ENCODE measurements at places on chromosomes 4 and X.
A peak's percentile ranks its signal among the peaks of the same experiment; 100 is the strongest.

GRCh38 chr4:23775694-23776093 is 114.2 kb downstream of the PPARGC1A start:
- no peak for DNase-seq

DNA sequence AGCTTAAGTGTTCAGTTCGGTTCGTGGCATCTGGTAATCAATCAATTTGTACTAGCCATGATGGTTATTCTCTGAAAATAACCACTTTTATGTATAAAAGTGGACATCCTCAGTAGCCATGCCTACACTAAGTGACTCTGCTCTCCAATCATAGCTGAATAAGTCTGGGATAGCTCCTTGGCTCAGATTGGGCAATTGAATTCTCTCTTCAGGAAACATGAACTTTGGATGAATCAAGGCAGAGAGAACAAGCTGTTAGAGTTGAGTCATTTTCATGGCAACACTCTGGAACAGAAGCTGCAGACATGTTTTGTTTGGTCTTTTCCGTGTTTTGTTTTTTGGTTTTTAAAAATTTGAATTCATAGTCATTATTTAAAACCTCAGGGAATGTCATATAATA is 66.8 kb upstream of the TMEM164 start:
- no peak for DNase-seq

DNA sequence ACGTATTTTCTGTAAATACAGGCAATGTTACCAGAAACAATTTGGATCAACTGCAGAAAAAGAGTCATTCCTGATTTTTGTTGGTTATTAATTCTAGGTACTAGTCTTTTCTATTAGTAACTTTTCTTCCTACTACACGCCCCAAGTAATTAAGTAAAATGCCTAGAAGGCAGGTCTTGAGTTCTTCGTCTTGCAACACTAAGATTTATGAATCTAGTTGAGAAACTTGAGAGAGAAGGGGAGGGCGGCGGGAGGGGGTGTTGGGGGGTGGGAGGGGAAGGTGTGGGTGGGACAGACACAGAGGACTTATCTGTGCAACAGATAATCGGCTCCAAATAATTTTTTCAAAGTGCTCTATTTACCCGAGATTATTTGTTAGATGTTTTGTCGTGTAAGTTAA is 3.0 kb downstream of the RAP2C start:
- no peak for DNase-seq

DNA sequence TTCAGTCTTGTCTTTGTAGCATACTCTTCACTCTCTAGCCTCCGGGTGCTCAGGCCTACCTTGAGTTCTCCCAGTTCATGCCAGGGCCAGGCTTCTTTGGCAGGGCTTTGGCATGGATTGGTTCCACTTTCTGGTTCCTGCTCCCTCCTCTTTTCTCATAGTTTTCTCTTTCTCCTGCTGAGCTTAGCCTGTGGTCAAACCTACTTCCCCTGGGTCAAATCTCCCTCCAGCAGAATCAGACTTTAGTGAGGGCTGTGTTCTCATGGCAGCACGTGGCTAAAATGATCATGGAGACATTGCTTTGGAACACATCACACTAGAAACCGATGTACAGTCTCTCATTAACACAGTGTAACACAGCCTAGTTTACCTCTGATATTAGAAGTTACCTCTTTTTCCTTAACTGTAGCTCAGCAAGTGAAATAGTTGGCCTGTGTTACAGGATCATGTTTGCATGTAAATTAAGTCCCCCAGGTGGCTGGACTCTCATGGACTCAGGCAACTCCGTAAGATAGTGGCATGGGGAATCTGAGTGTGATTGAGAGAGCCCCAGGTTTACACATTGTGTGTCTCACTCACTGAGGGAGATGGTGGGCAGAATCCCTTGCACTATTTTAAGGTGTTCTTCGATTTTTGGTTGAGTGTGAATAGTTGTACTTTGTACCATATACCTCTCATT is 13.3 kb downstream of the RAB9A start:
- DNase-seq = no peak

DNA sequence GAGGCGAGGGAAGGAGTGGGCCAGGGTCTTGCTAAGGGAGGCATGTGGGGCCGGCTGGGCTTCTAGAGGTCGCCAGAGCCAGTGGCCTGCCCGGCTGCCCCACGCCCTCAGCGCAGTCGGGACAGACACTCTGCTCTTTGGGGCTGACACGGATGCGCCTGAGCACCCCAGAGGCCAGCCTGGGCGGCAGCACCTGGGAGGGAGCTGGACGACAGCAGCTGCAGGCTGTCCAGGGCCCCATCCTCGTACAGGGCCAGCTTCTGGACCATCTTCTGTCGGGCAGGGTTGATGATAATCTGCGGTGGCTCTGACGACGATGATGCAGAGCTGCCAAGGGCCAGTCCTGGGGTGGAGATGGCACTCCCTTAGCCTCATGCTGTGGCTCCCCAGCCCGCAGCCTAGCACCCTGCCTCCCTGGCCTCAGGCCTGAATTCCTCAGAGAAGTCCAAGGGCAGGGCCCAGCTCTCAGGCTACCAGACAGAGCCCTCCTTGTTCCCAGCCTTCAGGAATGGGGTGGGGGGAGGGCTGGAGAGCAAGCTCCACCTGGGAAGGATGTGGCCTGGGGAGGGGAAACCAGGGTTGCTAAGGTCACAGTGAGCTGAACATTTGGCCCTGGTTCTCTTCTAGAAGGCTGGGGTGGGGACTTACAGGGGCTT is 7.2 kb downstream of the IRAK1 start:
- DNase-seq = no peak

DNA sequence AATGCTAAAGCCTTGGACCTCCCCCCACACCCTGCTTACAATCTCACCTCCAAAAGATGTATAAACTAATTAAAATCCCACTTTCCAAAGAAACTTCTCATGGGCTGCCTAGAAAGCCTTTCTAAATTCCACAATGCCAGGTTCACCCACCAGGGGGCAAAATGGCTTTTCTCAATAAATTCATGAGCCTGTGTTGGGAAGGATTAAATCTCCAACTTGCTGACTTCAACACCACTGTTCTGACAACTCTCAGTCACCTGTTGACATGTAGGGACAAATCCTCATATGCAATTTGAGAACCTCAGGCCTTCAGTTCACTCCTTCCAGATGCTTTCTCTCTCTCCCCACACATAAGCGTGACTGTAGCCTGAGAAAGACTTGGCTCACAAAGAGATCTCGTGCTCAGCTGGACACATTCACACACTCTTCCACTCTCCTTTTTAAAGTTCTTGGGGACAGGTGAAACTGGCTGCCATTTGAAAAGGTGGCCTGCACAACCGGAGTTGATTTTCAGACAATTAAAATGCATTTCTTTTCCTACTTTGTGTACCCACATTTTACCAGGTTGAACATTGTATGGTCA is 88.6 kb upstream of the PRPS2 start:
- no peak for DNase-seq

DNA sequence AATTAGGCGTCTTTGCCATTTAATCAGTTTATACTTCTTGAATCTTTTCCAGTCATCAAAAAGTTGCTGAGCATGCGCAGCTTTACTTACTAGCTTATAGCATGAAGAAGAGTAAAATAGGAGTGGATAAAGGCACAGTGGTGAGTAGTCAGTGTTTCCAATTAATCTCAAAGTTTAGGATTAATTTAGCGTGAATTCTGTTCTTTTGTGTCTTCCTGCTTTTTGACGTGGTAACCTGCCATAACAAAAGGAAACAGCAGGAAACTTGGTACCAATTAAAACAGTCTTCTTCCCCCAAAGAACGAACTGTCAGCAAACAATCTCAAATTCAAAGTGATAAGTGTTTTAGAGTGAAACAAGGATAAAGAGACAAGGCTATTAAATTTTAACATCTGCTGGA is 61.9 kb downstream of the TET2 start:
- no peak for DNase-seq

GRCh38 chrX:38407126-38407525 is 54.7 kb downstream of the OTC start:
- DNase-seq = no peak

- no peak for DNase-seq
Observed at GRCh38 chr4:110207233-110207632, 8.8 kb upstream of the ELOVL6 start.

- DNase-seq = no peak
Observed at GRCh38 chr4:88742561-88742960, 44.9 kb upstream of the NAP1L5 start.

- no peak for DNase-seq
Observed at GRCh38 chrX:115679460-115679859, 118.5 kb downstream of the PLS3 start.

DNA sequence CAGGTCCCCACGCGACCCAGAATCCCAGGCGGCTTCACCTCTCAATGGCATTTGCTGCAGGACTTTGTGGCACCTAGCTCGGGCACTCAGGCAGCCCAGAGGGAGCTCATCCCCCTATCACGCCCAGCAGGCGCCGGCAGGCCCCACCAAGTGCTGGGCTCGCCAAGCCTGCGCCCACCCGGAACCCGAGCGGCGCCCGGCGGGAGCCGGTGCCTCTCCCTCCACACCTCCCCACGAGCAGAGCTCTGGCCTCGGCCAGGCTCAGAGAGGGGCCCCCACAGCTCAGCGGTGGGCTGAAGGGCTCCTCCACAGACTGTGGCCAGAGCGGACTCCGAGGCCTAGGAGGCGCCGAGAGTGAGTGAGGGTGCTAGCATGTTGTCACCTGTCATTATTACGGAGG is 286.3 kb downstream of the PDHA2 start:
- no peak for DNase-seq

GRCh38 chr4:104128031-104128849 is 366.5 kb downstream of the CXXC4 start:
- no peak for DNase-seq

DNA sequence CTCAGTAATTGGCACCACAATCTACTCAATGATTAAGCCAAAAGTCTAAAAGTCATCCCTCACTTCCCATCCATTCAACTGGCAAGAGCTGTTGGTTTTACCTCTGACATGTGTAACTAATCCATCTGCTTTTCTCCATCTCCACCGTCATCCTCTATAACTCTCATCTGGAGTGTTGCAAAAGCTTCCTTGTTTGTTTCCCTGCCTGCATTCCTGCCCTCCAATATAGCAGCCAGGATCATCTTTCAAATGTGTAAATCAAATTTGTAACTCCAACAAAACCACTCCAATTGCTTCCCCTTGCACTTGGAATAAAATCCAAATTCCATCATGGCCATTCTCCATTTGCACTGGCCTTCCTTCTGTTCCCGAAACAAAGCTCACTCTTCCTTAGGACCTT is 4.3 kb upstream of the PLAC8 start:
- no peak for DNase-seq

- DNase-seq = peak; percentile 5
Observed at GRCh38 chr4:157978680-157979361, 194.0 kb downstream of the GASK1B start.

- no peak for DNase-seq
Observed at GRCh38 chr4:139629436-139630125, 36.0 kb upstream of the MGST2 start.

GRCh38 chr4:119841361-119841760 is 212.8 kb upstream of the PDE5A start:
- no peak for DNase-seq

All from stimulated activated CD8-positive, alpha-beta memory T cell treated with anti-CD3 and anti-CD28 coated beads, Interleukin-15, amount 100 ng/mL, for 4 hours (primary cell).